Stimulated activated CD4-positive, alpha-beta T cell treated with anti-CD3 and anti-CD28 coated beads, Interleukin-15, amount 100 ng/mL, for 24 hours (primary cell): ENCODE measurements at places on chromosomes 16 and 17.
A peak's percentile ranks its signal among the peaks of the same experiment; 100 is the strongest.

DNA sequence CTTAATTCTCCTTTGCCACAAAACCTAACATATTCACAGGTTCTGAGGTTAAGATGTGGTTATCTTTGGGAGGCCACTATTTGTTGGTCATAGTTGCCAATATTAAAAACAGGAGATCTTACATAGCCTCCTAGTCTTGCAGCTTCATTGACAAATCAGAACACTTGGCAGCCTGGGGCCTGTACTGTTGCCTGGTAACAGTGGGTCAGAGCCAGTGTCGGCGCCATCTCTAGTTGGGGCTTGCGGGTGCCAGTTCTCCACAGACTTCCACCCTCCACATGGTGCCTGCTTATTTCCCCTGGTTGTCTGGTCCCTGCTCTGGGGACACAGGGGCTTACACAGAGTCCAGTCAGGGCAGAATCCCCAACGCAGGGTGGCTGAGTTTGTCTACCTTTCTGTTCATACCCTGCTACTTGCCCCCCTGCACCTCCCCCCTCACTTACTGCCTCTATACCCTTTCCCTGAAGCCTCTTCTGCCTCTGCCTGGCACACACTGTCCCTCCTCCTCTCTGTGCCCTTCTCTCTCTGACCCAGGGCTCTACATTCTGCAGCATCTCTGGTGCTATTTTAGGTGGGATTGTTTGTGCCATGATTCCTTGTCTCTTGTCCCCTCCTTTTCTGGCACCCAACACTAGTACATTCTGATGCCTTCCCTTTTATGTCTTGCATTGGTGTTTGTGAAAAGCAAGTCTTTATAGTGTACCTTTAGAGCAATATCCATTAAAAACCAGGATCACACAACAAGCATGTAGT is 13.4 kb downstream of the EPN2 start:
- DNase-seq: no peak

DNA sequence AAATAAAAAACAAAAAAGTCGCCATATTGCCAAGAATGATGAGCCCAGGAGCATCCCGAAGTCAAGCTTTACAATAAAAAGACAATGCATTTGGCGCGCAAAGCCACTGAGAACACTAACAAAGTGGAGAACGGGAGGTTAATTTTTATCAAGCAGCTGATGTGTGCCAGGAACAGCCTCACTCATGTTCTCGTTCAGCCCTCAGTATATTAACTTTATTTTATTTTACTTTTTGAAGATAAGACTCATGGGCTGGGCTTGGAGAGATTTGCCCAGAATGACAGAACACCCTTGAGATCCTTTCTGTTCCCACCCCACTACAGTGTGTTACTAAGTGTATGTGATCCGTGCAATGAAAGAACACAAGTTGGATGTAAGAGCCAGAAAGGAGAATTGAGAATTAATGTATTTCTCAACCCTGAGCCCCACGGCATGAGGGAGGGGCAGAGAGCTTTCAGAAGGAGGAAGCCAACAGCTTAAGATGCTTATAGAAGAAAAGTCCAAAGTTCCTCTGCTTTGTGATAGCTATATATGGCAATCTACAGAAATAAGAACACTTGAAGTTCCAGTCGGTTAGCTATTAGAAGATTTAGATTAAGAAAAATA is 48.4 kb downstream of the COTL1 start:
- DNase-seq: no peak

- DNase-seq: no peak
Observed at GRCh38 chr16:78483124-78483992, 383.9 kb downstream of the WWOX start.

DNA sequence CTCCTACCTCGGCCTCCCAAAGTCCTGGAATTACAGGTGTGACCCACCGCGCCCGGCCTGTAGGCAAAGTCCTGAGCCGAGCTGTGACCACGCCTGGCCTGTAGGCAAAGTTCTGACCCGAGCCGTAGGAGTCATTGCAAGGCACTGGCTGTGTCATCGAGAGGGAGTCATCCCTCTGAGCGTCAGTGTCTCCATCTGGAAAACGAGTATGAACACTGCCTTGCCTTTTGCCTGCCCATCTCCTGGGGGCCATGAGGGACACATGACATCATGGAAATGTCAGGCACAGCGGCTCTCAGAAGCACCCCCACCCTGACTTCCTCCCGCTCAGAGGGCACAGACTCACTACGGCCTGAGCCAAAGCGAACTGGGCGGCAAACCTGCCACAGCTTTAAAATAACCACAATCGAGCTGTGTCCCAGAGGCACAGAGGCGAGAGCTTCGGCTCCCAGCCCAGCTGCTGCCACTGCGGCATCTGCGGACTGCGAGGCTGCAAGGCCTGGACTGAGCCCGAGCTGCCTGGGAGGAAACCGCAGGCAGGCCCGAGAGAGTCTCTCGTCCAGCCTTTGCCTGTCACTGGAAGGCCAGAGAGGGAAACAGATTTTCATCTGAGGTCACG is 50.8 kb downstream of the RPH3AL start:
- no peak for DNase-seq

GRCh38 chr17:76599694-76600460 is 14.2 kb upstream of the ST6GALNAC2 start:
- no peak for DNase-seq

GRCh38 chr16:81879625-81880024 is 100.5 kb downstream of the PLCG2 start:
- no peak for DNase-seq

- no peak for DNase-seq
Observed at GRCh38 chr16:56109205-56109604, 82.1 kb upstream of the GNAO1 start.

DNA sequence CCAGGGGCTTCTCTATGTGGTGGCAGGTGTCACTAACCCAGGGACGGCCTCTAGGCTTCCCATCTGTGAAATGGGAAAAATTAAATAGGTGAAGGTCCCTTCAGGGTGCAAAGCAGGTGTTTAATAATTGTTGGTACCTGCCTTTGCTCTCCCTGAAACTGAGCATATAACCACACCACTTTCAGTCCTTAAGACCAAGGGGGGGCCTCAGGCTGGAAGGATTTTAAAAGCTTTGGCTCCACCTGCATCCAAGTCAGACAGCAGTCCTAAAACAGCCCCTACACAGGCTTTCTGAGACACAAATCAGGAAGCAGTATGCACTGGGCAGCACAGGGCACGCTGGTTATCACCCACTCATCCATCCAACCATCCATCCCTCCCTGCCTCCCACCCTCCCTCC is 55.0 kb downstream of the TK2 start:
- DNase-seq: no peak

GRCh38 chr17:7437950-7438614 is 1.2 kb upstream of the FGF11 start:
- DNase-seq: peak; percentile 83

- no peak for DNase-seq
Observed at GRCh38 chr17:8922451-8922850, 43.1 kb downstream of the PIK3R5 start.

DNA sequence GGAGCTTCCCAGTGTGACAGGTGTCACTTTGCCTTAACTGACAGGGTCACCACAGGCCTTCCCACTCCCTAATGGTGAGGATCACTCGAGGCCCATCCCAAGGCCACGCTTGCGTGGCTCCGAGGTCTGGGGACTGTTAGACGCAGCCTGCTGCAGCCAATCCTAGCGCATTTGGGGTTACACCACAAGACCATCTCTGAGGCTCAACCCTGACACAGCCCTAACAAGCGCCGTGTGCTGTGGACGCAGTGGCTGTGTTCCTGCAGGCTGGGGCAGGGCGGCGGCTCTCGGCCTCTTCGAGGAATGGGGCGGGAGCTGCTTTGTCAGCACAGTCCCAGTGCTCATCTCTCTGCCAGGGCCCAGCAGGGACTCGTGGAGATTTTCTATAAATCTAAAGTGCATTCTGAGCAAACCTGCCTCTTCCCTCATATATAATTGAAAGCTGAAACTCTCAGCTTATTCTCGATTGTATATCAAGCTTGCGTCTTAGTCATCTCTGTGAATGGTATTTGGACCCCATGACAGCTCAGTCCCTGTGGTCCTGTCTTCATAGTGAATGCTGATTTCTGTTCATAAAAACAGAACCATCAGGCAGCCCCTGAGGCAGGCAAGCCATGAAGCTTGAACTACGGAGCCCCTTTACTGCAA is 65.8 kb upstream of the CHMP6 start:
- DNase-seq: no peak

DNA sequence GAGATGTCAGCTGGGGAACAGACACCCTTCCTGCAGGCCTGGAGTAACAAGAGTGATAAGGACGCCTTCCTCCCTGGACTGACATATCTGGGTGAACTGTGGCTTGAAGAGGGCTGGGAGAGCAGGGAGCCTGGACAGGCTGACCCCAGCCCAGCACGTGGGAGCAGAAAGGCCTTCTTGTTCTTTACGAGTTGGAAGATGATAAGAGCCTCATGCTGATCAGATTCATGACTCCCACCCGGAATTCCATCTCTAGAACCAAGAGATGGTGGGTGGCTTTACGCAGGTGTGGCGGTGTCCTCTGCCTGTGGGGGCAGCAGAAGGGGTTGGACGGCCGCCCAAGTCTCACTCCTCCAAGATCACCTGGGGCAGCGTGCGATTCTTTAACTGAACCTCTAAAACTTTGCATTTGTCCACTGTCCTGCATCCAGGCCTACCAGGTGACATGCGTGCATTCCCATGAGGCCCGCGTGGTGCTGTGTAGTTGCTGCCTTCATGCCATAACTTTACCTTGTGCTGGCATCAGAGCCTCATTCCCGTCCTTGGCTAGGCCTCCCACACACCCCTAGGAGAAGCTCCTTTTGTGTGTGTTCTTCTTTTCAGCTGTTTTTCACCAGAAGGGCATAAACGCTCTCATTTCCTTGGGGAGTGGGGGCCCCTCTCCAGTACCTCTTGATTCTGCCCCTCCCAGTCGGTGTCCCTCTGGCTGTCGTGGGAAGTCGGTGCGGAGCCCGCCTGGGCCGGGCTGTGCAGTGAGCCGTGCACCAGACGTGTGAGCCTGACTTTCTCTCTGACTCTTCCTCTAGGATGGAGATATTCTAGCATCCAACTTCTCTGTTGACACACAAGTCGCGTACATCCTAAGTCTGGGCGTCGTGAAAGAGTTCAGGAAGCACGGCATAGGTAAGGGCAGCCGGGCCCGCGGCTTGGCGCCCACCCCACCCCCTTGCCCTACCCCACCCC is 13.3 kb downstream of the C16orf90 start:
- no peak for DNase-seq

GRCh38 chr17:52027620-52028295 is 130.8 kb downstream of the CA10 start:
- DNase-seq: no peak

- no peak for DNase-seq
Observed at GRCh38 chr17:63295839-63296590, 150.1 kb downstream of the CYB561 start.

DNA sequence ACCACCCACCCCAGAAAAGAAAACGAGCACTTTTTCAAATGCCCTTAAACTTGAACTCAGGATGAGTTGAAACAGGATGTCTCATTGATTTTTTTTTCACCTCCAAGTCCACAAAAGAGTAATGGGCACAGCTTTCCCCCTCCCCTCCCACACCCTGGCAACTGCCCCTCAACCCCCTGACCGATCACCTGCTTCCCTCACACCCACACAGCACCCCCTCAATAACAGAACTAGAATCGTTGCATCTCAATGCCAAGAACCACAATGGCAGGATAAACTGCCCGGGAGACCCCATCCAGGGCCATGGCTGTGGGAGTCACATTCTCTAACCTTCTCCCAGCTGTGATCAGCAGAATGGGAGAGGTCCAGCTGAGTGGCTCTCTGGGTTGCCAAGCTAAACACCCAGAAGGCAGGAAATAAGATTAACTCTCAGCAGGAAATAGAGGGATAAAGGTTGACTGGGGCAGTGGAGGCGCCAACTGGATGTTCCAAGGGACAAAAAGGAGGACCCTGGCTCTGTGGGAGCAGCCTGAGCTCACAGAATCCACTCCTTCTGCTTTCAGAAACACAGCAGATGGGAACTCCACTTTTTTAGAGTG is 128.0 kb upstream of the SDK2 start:
- no peak for DNase-seq

GRCh38 chr17:1999557-2000251 is 25.4 kb downstream of the RTN4RL1 start:
- no peak for DNase-seq

DNA sequence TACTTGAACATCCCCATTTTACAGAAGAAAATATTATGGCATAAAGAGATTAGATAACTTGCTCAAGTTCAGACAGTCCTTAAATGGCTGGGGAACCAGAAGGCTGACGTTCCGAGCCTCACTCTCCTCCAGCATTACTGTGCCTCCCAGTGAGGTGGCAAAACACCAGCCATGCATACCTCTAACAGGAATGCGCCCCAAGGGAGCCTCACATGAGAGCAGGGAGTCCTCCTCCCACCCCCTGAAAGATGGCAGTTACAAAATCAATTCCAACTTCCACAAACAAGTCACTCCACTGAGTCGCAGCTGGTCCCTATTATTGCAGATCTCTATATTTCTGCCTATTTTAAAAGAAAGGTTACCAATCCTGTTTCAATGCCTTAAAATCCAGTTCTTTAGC is 55.5 kb downstream of the ANKFY1 start:
- no peak for DNase-seq

DNA sequence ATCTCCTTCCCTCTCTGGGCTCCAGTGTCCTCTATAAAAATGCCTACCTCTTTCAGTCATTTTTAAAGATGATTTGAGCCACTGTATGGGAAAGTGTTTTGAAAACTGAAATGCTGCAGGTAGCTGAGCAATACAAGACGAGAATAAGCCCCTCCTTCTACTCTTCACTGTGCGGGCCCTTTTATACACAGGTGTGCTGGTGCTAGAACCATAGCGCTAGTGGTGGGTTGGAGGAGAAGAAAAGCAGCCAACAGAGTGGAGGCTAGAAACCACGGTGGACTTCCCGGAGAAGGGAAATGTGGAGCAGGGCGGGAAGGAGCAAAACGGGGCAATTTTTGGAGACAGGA is 58.2 kb upstream of the DLX4 start:
- no peak for DNase-seq

GRCh38 chr17:50559674-50560184 is 786 bp upstream of the CACNA1G start:
- peak; percentile 64 for DNase-seq

- no peak for DNase-seq
Observed at GRCh38 chr17:72234985-72235384, 114.2 kb downstream of the SOX9 start.

DNA sequence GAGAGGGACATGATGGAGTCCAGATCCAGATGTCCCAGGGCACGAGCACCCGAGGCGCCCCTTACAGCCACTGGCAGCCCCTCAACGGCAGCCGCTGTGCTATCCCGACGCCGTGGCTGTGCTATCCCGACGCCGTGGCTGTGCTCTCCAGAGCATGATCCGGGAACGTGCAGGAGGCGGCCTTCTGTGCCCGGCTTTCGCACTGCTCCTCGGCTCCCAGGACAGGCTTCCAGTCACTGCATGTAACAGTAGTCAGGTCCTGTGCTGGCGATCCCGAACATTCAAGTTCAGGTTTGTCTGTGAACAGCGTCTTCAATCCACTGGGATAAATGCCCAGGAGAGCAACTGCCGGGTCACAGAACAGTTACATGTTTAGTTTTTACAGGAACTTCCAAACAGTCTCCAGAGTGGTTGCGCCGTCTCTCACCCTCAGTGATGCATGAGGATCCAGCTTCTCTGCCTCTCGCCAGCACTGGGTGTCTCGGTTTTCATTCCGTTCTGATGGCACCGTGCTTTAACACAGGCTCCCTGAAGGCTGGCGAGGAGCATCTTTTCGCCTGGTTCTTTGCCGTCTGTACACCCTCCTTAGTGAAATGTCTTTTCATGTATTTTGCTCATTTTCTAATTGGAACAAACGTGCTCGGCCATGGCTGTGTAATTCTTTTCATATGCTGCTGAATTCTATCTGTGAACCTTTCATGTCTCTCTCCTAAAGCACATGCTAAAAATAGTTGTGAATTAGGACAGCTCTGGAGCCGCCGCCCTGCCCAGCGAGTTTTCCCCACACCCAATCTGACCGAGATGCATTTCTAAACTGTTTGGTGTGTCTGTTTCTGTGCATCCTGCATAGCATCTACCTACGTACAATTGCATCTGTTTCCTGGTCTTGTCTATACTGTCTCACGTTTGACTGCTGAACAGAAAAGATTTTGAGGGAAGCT is 72.6 kb upstream of the METRNL start:
- no peak for DNase-seq
